ENCODE measurements at places on chromosomes 2 and 18.

DNA sequence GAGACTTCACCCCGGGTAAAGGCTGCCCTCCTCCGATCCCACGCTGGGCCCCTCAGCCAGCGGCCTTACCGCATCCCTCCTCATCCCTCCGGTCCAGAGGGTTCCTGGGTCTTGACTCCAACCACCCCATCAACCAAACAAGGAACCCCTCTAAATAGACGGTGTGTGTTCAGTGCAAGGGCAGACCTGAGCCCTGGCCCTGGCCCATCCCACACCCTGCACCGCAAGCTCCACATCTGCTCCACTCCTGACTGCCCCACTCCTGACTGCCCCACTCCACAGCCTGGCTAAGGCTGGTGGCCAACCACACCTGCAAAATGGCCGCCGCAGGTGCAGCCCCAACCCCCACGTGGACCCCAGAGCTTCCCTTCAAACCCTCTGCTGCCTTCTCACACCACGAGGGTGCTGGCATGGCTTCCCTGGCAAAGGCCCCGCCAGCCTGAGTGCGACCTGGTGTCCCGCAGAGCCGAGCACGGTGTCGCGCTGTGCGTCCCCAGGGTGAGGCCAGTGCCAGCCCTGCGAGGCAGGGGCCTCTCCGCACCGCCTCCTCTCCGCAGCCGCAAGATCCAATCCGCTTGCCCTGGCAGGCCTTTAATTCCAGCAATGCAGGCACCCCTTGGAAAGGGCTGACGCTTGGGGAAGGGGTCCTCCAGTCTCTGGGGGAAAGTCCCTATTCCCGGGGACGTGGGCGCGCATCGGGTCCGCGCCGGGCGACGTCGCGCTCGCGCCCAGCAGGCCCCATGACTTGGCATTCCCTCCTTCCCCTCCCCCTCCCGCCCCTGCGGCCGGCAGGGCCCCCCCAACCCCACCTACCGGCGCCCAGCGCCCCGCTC is 1.5 kb downstream of the KIF1A start:
- DNase-seq, result no peak

DNA sequence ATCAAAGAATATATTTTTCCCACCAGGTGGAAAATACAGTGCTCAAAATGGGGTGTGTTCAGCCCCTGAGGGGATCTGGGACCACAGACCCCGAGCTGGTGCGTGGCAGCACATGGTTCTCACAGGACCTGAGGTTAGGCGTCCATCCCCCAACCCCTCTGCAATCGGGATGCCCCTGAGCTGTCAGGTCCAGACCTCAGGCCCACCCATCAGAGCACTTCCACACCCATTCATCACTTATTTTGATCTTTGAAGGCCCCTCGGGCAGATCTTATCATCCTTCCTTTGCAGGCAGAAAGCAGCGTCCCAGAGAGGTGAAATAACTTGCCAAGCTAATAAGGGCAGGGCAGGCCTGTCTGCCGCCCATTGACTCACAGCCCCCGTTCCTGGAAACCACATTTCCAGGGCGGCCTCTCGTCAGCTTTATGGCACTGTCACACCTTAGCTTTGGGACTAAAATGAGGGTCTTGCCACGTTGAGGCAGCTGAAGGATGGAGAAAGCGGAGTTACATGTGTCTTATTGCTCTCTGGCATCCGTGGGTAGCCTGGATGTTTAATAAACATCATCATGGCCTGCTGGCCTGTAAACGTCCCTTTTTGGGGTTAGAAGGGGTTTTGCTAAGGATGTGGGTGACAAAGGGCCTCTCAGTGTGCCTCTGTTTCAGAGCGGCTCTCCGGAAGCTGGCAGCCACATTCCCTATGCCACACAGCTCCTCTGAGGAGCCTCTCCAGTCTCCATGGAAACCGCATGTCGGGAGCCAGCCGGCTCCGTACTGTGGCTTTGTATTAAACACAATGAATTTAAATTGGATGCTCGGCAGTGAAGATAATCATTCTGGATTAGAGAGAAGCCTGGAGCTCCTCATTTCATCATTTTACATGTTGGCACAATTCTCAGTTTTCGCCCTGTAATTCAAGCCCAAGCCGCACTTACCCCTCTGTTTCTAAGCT is 58.3 kb upstream of the MAPRE3 start:
- no peak for DNase-seq

DNA sequence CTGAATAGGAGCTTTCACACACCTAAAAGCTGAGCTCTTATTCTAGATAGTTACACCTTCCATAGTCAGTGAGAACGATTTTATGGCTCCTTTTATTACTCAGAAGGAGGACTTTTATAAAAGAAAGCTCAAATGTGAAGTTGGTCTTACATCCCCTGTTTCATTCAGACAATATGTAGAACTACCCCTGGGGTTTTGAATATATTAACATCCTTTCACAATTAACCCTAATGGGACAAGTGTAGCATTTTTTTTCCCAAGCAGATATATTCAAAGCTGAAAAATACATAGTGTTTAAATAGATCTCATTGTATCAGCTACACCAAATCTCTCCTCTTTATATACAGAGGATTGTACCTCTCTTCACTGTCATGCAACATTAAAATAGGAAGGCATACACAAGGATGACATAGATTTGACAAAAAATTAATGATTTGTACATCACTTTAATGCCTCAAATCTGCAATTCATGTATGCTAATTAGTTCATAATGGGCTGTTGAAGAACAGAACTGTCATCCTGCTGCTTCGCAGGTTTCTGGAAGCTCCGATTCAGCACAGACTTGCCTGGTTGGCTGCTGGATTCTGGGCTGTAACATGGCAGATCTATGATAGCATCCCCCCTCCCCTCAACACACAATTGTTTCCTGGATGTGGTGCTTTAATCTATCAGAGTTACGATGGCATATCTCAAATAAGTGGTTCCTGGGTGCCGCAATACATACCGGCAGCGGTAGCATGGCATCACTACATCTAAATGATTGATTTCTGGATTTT is 129.7 kb upstream of the PARD3B start:
- DNase-seq, result no peak

DNA sequence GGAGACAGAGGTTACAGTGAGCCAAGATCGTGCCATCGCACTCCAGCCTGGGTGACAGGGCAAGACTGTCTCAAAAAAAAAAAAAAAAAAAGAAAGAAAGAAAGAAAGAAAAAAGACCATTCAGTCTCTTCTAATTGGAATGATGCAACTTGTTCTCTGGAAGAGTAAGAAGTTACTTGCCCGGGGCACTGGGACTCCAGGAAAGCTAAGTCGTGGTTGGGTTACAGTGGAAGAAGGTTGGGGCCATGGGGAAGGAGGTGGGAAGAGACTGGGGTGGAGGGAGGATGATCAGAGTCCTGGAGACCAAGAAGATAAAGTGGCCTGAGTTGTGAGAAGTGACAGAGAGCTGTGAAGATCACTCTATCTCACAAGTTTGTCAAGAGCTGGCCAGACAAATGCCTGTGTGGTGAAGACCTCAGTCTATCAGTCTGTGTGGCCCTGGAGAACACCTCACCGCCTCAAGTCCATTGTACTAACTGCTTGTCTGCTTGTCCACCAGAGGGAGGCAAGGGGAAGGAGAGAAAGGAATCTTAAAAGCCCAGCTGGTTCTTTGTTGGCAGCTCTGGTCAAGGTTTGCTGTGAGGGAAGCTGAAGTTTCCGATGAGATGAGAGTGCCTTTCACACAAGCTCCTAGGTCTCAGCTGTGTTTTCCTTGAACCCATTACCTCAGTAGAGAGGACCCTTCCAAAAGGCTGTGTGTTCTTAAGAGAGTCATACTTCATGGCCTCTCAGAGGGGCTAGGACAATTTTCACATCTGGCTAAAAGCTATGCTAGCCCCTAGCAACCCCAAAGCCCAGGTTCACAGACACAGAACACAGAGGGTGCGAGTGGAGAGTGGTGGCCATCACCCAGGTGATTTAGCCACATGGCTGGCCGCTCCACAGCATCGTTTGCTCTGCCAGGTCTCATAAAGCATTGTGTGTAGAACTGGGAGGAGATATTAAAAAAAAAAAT is 72.0 kb upstream of the TMEM178A start:
- no peak for DNase-seq

- no peak for DNase-seq
Observed at GRCh38 chr2:55489467-55490062, 30.0 kb upstream of the CFAP36 start.

DNA sequence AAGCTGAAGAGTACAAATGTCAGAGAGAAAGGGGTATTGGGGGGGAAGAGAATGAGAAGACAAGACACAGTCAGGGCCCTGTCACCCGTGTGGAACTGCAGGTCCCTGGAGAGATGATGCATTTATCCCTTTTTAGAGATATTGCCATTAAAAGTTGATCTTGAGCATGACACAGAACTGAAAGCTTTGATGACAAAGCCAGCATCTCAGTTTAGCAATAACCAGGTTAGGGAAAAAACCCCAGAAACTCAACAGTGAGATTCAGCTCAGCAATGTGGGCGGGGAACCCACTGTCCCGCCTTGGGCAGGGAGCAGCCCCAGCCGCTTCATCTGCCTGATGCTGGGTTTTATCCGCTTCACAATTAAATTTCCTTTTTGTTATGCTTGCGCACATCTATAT is 181.1 kb downstream of the NEDD4L start:
- no peak for DNase-seq

GRCh38 chr2:50607721-50608120 is 424.2 kb downstream of the NRXN1 start:
- DNase-seq, result no peak

- no peak for DNase-seq
Observed at GRCh38 chr2:2075875-2076529, 255.1 kb downstream of the MYT1L start.

GRCh38 chr2:70756128-70756527 is 11.9 kb downstream of the ADD2 start:
- no peak for DNase-seq

GRCh38 chr2:229903037-229903436 is 18.8 kb downstream of the TRIP12 start:
- DNase-seq, result no peak

DNA sequence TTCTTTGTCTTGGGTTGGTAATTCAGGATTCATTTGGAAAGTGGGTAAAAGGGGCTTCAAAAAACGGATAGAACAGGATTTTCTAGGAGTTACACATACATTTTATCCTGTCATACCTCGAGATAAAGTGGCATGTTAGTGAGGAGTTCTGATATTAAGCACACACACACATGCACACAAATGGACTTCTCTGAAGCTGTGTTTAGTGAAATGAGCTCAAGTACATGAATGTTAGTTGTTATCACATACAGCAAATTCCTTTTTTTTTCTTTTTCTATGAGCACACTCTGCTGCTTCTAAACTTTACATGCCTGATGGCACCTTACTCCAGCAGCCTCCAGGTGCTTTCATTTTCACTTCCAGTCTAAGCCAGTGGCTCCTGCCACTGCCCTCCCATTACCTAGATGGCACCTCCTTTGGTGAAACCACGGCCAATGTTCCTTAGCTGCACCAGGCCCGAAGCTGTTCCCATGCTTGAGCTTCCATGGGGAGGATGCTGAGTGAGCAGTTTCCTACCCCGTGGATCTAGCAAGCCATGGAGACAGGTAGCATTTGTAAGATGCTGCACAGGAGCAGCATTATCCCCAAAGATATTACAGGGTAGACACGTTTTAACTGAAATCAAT is 49.7 kb downstream of the STAT1 start:
- DNase-seq, result no peak

GRCh38 chr2:27651056-27651455 is 12.4 kb downstream of the SUPT7L start:
- DNase-seq, result no peak

Data from NCI-H2029 treated with DMSO at 0.1 percent for 48 hours (cell line).